ENCODE measurements at places on chromosomes 5 and 9.

- DNase-seq, result no peak
These were observed 401.9 kb downstream of the TLE4 start for GRCh38 chr9:79973627-79974026.

DNA sequence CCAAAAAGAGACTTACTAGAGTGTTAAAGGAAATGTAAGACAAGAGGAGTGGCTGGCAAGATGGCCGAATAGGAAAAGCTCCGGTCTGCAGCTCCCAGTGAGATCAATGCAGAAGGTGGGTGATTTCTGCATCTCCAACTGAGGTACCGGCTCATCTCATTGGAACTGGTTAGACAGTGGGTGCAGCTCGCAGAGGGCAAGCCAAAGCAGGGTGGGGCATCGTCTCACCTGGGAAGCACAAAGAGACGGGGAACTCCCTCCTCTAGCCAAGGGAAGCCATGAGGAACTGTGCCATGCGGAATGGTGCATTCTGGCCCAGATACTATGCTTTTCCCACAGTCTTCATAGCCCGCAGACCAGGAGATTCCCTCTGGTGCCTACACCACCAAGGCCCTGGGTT, 308.7 kb downstream of the AGTPBP1 start:
- no peak for DNase-seq

GRCh38 chr5:83265318-83265717, 188.0 kb downstream of the XRCC4 start:
- DNase-seq, result peak; percentile 13

GRCh38 chr5:145531038-145531734, 304.0 kb downstream of the PRELID2 start:
- peak; percentile 66 for DNase-seq

DNA sequence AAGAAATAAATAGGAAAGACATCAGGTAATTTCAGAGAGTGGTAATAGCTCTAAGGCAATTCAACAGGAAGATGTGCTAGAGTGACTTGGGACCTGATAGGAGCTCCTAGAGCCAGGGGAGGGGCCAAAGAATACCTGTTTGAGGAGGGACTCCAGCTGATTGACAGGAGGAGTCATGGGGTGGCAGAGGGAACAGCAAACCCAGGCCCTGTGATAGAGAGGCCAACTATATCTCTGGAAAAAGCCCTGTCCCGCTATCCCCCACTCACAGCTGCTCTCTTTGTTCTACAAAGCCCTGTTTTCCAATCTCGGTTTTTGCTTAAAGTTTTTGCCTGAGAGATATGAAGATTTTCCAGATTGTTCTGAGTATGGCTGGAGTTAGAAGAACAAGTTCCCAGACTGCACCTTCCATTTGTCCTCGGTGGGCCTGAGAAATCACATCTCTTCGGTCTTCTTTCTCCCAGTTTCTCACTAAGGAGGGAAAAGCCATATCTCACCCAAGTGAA, 9.0 kb upstream of the NSD1 start:
- no peak for DNase-seq
